ENCODE measurements at places on chromosomes 2 and 18. TPM values are rescaled to one million over a fixed set of nuclear protein-coding genes. Genes with fewer than 3 reads are reported as not detected.

The IKZF2 gene
- 12.6 TPM for total RNA-seq

The ITPRIPL1 gene
- 4.7 TPM for total RNA-seq

The PRSS56 gene
- not detected for total RNA-seq

The NEURL3 gene
- total RNA-seq, result 0.52 TPM

The ZAP70 gene
- total RNA-seq, result 137 TPM

The ADGRF3 gene
- 0.31 TPM for total RNA-seq

The PDE1A gene
- total RNA-seq, result not detected

The PTPRN gene
- total RNA-seq, result 1.3 TPM

All from mononuclear cell (primary cell).